ENCODE measurements at places on chromosomes 3 and 15.

DNA sequence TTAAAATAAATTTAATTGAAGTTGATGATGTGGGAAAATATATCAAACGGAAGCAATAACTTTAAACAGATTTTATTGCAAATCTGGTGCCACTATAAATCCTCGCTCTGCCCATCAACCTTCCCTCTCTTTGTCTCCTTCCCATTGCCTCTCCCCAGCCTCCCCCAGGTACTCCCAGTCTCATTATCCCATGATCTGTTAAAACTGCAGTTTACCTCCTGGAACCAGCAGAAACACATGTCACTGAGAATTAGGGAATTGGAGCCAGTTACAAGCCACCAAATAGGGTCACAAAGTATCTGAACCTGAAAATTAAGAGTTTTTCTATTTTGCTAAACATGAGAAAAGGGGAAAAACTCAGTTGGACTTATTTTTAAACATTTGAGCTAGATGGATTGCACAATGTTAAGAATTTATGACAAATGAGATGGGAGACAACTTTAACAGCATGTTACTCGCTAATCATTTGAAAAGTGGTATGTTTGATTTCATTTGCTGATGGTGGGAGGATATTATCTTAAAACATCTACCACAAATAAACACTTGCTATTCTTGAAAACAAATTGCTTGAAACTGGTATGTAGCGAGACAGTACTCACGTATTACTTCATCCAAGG lies 2.4 kb downstream of the PLCH1 start:
- DNase-seq: no peak

GRCh38 chr3:162729686-162730085 lies 1233.1 kb downstream of the OTOL1 start:
- no peak for DNase-seq

DNA sequence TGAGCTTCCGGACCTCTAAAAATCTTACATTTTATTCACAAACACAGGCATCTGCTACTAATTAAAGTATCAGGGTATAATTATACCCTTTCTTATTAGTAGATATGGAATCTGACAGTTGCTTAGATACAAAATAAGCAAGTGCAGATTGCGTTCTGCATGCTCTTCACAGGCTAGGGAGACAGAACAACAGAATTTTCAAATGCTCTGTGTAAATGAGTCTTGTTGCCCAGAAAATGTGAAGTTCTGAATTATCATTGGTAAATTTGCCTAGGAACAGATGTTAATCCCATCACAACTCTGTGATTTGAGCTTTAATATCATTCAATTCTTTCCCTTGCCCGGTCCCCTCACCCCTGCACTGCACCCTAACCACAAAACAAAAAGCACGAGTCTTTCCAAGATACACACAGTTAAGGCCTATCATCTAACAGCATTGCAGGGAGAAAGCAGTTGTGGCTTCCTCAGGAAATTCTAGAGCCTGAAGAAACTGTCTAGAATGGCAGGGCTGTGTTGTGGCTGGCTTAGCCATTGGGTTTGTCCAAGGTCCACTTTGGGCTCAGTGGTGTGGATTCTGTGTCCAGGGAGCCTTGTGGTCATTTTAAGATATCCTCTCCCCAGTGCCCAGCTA lies 119.8 kb downstream of the PDCD6IP start:
- DNase-seq: no peak

GRCh38 chr15:69117431-69117871 lies 43.0 kb upstream of the GLCE start:
- DNase-seq: no peak

GRCh38 chr15:71374607-71375352 lies 259.5 kb downstream of the THSD4 start:
- no peak for DNase-seq

DNA sequence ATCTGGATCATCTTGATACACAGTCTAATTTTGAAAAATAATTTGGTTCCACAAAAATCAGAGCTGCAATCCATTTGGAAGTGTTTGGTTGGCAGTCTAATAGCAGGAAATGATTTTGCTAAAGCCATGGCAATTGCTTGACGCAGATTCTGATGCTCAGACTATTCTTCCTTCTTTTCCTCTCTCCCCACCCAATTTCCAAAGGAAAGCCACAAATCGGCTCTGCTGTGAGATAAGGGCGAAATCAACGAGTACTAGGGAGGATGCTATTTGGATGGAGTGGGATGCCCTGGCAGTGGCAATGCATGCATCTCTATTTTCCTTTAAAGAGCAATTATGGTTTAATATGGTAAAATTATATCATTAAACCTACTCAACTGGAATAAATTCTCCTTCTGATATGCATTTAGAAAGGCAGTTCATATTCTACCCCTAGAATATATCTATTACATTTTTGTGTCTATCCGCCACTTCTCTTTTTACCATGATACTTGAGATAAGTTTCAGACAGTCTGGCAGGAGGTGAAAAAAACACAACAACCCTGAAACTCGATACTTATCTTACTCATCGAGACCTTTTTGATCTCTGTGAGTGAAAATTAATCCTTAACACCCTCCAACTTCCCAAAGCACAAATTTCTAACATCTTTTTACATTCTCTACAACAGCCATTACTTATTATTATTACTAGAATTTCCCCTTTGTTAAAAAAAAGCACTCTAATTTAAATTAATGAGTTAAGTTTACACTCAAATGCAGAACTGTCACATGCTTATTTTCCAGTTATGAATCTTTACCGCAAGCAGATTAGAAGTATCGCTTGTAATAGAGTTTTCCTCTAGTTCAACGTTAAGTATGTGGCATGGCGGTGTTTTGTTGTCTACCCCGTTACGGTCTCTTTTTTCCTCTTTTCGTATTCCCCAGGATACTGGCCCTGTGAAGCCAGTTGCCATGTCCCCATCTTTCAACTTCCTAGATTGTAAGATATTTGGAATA lies 433.3 kb downstream of the FOXP1 start:
- no peak for DNase-seq

DNA sequence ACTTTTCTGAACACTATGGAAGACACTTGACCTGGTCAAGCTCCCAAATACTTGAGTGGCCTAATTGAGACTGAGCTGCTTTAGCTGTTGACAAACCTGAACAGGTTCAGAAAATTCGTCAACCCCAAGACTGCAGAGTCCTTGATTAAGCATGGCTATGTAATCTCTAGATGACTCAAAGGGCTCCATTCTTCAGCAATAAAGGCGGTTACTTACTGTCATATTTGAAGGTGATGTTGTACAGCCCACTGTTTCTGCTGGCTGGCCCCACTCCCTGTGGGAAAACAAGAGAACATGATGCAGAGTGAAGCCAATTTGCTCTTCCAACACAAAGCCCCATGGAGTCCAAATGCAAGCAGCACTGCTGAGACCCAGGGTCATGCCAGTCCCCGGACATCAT lies 45.1 kb downstream of the IL17RD start:
- DNase-seq: no peak

DNA sequence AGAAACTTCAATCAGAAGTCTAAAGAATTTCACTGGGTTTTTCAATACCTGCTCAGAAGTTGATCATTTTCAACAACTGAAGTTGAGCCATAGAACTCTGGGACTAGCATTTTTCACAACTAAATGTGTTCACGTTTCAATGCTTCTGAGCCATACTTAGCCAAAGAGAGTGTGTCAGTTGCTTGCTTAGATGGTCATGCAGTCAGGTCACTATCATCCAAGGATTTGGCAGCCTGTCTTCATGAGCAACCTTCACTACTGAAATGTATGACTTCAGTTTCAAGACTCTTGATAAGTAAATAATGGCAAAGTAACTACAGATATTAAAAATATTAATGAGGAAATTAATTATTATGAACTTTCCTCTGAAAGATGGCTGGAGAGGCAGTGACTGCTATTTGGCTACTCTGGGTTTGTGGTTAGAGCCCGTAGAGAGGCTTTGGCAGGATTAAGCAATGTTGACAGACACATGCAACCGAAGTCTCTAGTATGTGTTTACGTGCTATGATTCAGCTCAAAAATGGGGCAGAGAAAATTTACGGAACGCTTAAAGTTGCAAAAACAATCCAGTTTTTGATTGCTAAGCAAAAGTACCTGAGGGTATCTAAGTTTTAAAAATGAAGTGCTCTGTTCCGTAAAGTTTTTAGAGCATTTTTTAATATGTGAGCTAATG lies 133.8 kb downstream of the GMNC start:
- no peak for DNase-seq

DNA sequence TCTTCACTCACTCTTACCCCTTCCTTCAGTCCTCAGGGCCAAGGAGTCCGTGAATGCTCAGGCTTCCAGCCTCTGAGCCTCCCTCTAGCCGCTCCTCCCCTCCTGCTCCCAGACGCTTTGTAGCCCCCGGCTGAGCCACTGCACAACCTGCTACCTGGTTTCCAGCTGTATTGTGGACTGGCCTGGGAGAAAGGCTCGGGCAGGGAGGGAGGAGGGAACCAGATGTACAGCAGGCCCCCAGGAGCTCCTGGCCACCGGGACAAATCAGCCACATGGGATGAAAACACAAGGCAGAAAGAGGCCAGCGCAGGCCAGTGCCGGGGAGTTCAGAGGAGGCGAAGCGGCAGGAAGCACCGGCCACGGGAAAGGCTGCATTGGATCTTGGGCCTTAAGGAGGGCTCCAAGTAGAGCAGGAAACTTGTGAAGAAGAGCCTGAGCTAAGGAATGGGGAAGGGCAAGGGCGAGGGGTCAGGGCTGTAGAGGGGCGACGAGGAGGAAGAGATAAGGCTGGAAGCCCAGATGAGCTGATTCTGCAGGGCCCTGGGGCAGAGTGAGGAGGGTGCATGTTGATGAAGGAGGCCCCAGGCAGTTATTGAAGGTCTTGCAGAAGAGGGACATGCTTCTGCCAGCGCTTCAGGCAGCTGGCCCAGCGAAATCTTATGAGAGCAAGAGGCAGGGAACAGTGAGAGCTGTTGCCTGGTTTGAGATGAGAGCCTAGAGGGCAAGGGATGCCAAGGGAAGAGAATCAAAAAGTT lies 14.3 kb downstream of the CPN2 start:
- no peak for DNase-seq
